ENCODE measurements at places on chromosomes 16 and 17.

DNA sequence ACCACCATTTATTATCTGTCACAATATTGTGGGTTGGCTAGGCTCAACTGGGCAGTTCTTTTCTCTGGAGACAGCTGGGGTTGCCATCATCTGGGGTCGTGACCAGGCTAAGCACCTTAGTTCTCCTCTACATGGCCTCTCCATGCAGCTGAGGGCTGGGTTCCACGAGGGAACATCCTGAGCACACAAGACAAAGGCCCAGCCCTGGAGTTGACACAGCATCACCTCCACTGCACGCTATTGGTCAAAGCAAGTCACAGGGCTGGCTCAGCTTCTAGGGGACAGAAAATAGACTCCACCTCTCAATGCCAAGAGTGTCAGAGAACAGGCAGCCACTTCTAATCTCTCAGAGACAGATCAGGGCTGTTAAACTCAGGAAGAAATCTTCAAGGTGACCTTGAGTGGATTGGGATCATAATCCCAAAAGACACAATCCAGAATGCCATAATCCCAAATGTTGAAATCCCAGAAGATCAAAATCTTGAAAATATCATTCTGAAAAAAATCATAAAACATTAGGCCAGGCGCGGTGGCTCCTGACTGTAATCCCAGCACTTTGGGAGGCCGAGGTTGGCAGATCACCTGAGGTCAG, 13.0 kb upstream of the USP10 start:
- DNase-seq: no peak

GRCh38 chr17:12388226-12388625, 277.5 kb upstream of the MYOCD start:
- DNase-seq: no peak

GRCh38 chr16:27403601-27403992, 1.6 kb downstream of the IL21R start:
- no peak for DNase-seq

DNA sequence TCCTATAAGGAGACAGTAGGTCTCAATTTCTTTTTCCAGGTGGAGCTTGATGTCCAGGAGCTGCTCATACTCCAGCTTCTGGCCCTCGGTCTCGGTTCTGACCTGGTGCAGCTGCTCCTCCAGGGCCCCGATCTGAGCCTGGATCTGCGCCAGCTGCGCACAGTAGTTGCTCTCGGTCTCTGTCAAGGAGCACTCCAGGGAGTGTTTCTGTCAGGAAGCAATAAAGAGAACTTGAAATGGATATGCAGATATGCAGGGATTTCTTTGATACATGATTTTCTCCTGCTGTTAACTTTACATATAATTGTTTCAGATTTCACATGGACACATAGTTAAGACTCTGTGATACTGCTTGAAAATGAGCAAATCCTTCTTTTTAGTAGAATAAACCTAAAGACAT, 4.7 kb downstream of the KRT25 start:
- DNase-seq: no peak

DNA sequence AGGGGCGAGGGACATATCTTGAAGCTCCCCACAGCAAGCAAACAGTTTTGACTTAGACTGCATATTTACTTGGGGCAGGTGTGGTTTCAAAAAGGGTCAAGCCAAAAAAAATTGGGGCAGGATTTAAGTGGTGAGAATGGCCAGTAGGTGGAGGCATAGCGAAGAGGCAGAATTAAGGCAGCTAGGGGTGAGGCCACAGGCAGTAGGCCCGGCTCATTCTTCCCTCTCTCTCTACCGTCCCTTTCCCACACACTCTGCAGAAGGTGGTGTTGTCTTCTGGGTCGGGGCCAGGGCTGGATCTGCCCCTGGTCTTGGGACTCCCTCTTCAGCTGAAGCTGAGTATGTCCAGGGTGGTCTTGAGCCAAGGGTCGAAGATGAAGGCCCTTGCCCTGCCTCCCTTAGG, 2.6 kb downstream of the SHBG start:
- DNase-seq: no peak

GRCh38 chr16:76294396-76295214, 17.4 kb downstream of the CNTNAP4 start:
- DNase-seq: no peak

DNA sequence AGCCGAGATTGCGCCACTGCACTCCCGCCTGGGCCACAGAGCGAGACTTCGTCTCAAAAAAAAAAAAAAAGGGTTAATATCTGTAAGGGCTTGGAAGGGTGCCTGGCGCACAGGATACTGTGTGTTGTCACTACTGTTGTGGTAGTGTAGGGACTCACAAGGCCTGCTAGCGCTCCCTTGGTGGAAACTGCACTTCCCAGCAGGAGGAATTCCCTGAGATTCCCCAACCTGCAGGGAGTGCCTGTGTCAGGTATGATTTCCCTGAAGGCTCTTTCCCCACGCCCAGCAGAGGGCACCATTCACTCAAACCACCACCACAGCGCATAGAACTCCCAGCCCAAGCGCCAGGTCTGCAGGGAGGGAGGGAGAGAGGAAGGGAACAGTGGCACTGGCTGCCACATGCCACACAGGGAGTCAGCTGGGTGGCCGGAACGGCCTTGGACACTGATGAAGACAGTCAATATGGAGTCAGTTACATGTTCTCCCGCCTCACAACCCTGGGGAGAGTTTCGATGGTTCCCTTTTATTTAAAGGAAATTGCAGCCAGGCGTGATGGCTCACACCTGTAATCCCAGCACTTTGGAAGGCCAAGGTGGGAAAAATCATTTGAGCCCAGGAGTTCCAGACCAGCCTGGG, 32.7 kb upstream of the CDH1 start:
- peak; percentile 64 for DNase-seq

DNA sequence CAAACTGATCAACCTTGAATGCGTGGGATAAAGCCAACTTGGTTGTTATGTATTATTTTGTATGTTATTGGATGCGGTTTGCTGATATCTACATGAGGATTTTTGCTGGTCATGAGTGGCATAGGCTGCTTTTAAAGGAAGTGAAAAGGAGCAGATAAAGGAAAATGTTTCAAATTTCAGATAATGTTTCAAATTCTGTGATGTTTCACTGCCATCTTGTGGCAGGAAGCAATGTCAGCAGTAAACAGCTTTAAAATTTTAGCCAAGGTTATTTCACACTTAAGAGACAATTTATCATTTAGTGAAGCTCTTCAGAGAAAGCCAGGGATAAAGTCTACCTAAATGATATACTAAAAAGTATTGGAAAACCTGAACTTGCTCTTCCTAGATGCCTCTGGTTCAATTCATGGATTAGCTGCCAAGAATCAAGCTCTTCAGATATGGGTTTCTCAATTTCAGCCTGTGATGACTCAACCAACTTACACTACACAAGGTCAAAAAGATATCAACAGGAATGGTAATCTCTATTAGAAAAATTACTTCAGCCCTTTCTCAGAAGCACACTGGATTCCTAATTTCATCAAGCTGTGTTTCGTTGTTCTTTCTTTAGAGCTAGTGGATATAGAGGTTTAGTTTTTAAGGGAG, 136.0 kb upstream of the C17orf78 start:
- no peak for DNase-seq

- no peak for DNase-seq
Measured at GRCh38 chr17:49748791-49749190, 15.1 kb downstream of the FAM117A start.

GRCh38 chr16:10965440-10966061, 21.2 kb downstream of the CLEC16A start:
- no peak for DNase-seq

GRCh38 chr17:80026359-80027042, 9.2 kb downstream of the TBC1D16 start:
- DNase-seq: no peak

- no peak for DNase-seq
Measured at GRCh38 chr16:85347213-85347591, 234.9 kb upstream of the CIBAR2 start.

DNA sequence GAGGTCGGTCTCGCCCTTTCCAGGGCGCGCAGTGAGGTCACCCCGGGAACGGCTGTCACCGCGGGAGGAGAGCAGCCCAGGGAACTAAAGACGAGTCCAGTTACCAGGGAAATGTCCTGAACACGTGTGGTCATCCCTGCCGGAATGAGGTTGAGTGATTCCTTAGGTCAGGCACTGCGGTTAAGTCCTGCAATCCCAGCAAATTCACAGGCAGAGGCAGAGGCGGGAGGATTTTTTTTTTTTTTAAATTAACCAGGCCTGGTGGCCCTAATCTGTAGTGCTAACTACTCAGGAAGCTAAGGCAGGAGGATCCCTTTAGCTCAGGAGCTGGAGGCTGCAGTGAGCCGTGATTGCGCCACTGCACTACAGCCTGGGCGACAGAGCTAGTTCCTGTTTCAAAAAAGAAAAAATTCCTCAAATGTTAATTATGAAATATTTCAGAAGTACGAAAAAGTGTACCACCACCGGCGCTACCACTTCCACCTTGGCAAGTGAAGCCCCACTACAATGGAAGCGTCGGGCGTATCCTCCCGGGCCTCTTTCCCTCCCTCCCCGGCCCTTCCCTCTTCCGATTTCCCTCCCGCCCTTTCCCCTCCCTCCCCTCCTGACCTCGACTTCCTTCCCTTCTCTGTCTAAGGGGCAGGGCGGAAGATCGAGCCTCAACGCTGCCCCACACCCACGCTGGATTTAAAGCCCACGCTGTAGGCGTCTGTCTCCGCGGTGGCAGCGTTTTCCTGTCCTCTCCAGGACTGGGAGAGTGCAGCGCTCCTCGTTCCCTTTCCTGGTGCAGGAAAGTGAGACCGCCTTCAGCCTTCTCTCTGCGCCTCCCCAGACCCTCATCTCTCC, 27.3 kb downstream of the SLFN11 start:
- DNase-seq: peak; percentile 26

DNA sequence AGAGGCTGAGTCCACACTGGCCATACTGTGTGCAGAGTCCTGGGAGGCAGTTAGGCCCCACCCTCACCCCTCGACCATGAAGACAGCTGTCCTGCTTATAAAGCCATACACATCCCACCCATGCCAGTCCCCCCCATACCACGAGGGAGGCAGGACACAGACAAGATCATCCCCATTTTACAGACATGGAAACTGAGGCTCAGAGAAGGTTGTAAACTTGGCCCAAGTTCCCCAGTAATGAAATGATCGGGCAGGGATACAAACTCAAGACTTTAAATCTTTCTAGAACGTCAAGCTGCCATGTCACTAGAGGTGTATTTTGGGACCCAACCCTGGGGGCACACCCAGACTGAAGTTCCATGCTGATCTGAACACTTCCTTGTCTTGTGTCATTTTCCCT, 16.5 kb downstream of the HID1 start:
- DNase-seq: no peak

GRCh38 chr17:39235555-39236449, 10.1 kb upstream of the STAC2 start:
- DNase-seq: peak; percentile 59

- DNase-seq: peak; percentile 29
Measured at GRCh38 chr17:77096570-77097214, 44.1 kb upstream of the SEC14L1 start.

Measured in RCC 7860 (cell line).